ENCODE measurements at places on chromosomes 16 and 17. TPM values are rescaled to one million over a fixed set of nuclear protein-coding genes. Genes with fewer than 3 reads are reported as not detected.

NRN1L gene
- total RNA-seq: not detected

PSMB10 gene
- total RNA-seq: 243 TPM

MSLN gene
- not detected for total RNA-seq

GRCh38 chr17:2090804-2091534 is 36.1 kb downstream of the HIC1 start:
- peak overlapping the region; percentile 4 for H3K27ac ChIP-seq
- H3K36me3 ChIP-seq: peaks cover 28% of the 10 kb centered on the region
- H3K4me3 ChIP-seq: peak overlapping the region; percentile 91
- H3K4me1 ChIP-seq: peaks cover 71% of the 10 kb centered on the region
- H3K27me3 ChIP-seq: no peaks in the 10 kb centered on the region

GRCh38 chr17:73991260-73991659 is 212.2 kb upstream of the RPL38 start:
- H3K36me3 ChIP-seq: no peaks in the 10 kb centered on the region
- no peak overlapping the region for H3K27ac ChIP-seq
- H3K27me3 ChIP-seq: no peaks in the 10 kb centered on the region
- no peak overlapping the region for H3K4me3 ChIP-seq

DNA sequence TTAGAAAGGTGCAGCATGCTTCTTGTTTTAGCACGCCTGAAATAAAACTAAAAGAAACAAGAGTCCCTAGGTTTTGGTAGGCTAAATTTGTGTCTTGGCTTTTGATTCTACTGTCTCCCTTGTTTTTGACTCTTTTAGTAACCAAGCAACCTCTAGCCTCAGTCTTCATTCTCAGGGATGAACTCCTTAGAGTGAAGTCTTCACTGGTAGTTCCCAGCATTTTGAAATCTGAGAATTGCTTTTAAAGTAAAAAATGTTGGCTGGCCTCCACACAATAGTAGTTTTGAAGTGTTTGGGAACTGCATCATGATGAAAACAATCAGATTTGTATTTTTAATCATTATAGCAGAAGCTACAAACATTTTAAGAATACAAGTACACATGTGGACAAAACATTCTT is 6.1 kb upstream of the CDR2 start:
- DNase-seq: no peak
- peaks cover 5% of the 10 kb centered on the region for H3K36me3 ChIP-seq
- peaks cover 2% of the 10 kb centered on the region for H3K27me3 ChIP-seq
- H3K4me3 ChIP-seq: no peak overlapping the region
- H3K4me1 ChIP-seq: peaks cover 11% of the 10 kb centered on the region

DNA sequence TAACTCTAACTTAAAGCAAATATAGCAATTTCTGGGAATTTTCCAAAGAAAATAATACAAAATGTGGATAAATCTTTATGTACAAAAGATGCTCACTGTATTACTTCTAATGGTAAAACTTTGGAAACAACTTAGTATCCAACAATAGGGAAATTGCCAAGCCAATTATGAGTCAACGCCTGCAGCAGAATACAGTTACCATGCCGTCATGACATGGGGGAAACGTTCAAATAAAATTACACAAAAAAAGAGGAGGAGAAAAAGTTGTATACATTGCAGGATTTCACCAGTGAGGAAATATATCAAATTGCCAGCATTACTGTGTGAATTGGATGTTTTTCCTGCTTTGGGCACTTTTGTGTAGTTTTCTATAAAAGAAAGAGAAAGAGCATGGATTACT is 469.6 kb downstream of the SOX9 start:
- no peak for DNase-seq
- H3K27me3 ChIP-seq: peaks cover 49% of the 10 kb centered on the region
- H3K27ac ChIP-seq: no peak overlapping the region
- H3K4me3 ChIP-seq: no peak overlapping the region
- H3K4me1 ChIP-seq: peaks cover 21% of the 10 kb centered on the region

DNA sequence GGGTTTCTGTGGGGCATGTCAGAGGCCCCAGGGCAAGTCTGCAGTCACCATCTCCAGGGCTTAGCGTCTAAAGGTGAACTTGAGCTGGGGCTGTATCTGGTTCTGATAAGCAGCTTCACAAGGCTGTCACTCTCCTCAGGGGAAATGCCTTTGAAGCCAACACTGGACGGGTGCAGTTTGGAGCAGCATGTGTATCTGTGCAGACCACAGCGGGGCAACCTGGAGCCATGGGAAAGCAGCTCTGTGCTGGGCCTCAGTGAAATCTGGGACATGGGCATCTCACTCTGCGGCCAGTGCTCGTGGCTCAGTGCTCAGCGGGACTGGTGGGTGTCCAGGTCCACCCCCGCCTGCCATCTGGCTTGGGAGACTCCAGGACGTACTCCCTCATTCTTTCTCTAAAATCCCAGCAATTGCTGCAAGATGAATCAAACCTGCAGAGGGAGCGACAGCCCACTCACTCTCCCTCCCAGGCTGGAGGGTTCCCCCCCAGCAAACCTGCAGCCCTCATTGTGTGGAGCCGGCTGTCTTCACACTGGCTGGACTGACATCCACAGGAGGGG is 63.5 kb downstream of the PRMT7 start:
- no peak for DNase-seq
- no peak overlapping the region for H3K27ac ChIP-seq
- no peak overlapping the region for H3K4me3 ChIP-seq
- H3K36me3 ChIP-seq: no peaks in the 10 kb centered on the region
- H3K27me3 ChIP-seq: peaks cover 46% of the 10 kb centered on the region
- peaks cover 26% of the 10 kb centered on the region for H3K4me1 ChIP-seq

DNA sequence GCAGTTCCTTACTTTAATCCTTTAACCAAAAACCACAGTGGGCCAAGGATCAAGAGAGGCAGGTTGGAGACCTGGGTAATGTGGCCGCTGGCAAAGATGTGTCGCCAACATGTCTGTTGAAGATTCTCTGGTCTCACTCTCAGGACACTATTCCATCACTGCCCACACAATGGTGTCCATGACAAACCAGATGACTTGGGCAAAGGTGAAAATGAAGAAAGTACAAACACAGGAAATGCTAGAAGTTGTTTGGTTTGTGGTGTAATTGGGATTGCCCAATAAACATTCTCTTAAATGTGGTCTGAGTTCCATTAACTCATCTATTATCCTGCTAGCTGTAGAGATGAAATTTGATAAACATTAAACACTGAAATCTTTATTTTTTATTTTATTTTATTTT is 43.3 kb downstream of the SALL1 start:
- H3K36me3 ChIP-seq: no peaks in the 10 kb centered on the region
- H3K4me3 ChIP-seq: no peak overlapping the region
- H3K27ac ChIP-seq: no peak overlapping the region
- no peaks in the 10 kb centered on the region for H3K4me1 ChIP-seq
- peaks cover 16% of the 10 kb centered on the region for H3K27me3 ChIP-seq
- DNase-seq: no peak

- DNase-seq: no peak
- no peaks in the 10 kb centered on the region for H3K4me1 ChIP-seq
Measured at GRCh38 chr16:85193115-85193493, 80.8 kb upstream of the CIBAR2 start.

- H3K4me1 ChIP-seq: peaks cover 9% of the 10 kb centered on the region
- H3K36me3 ChIP-seq: no peaks in the 10 kb centered on the region
- H3K4me3 ChIP-seq: peak overlapping the region; percentile 69
- no peak overlapping the region for H3K27ac ChIP-seq
- DNase-seq: no peak
Measured at GRCh38 chr17:1627182-1627981, 1.3 kb downstream of the SLC43A2 start.

DNA sequence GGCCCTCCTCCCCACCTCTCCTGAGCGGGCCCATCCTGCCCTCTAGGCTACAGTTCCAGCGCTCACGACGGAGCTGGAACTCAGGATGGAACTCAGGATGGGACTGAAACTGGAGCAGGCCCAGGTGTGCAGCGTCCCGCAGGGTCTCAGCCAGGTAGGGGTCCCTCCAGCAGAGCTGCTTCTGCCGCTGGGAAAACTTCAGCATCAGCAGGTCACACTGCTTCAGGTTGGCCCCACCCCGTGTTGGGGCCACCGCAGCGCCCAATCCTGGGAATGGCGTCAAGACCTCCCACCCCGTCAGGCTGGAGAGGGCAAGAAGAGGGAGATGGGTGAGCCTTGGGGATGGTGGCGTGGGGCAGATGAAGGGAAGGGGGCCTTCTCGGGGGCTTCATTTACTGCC is 62.6 kb upstream of the TMEM97 start:
- no peak for DNase-seq
- peaks cover 10% of the 10 kb centered on the region for H3K27me3 ChIP-seq
- H3K36me3 ChIP-seq: no peaks in the 10 kb centered on the region
- H3K4me3 ChIP-seq: no peak overlapping the region
- no peak overlapping the region for H3K27ac ChIP-seq

GRCh38 chr17:64707050-64707591 is 45.0 kb upstream of the SMURF2 start:
- no peak overlapping the region for H3K4me3 ChIP-seq
- H3K27me3 ChIP-seq: no peaks in the 10 kb centered on the region
- H3K27ac ChIP-seq: no peak overlapping the region
- H3K36me3 ChIP-seq: no peaks in the 10 kb centered on the region
- no peak for DNase-seq

- peaks cover 15% of the 10 kb centered on the region for H3K36me3 ChIP-seq
- no peaks in the 10 kb centered on the region for H3K27me3 ChIP-seq
- no peak overlapping the region for H3K4me3 ChIP-seq
- no peak overlapping the region for H3K27ac ChIP-seq
Measured at GRCh38 chr17:46023783-46024388, 24.8 kb downstream of the STH start.

Data from activated T-helper 2 cell treated with anti-CD3 and anti-CD28 coated beads, Interferon-gamma antibody, Interleukin-2, Interleukin-4, amounts not matched to agents 10 μg/mL and 5 μg/mL and 100 μg/mL, durations not matched to agents 14 hours and 24 hours and 36 hours (primary cell).